ENCODE measurements at places on chromosomes 3 and 15.

- DNase-seq, result no peak
Measured at GRCh38 chr3:58074116-58074715, 66.0 kb downstream of the FLNB start.

GRCh38 chr15:65318870-65319356, 14.4 kb downstream of the RNU5B-1 start:
- peak; percentile 82 for DNase-seq

- no peak for DNase-seq
Measured at GRCh38 chr15:49847423-49848281, 226.8 kb downstream of the DTWD1 start.

DNA sequence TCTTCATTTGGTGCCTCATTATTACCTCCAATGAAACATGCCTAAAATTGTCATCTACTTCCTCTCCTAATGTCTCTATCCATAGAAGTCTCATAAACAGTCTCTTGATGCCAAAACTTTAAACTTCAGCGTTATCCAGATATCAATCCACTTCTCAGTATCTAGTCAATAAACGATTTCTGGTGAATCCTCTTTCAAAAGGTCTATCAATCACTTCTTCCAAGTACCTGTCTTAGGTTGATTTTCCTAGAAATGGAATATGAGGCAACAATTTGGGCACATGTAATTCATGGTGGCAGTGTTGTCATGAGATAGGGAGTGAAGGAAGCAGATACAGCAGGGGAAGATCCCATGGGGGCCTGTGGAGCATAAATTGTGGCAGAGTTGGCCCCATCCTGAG, 348.5 kb upstream of the POU1F1 start:
- DNase-seq, result no peak

DNA sequence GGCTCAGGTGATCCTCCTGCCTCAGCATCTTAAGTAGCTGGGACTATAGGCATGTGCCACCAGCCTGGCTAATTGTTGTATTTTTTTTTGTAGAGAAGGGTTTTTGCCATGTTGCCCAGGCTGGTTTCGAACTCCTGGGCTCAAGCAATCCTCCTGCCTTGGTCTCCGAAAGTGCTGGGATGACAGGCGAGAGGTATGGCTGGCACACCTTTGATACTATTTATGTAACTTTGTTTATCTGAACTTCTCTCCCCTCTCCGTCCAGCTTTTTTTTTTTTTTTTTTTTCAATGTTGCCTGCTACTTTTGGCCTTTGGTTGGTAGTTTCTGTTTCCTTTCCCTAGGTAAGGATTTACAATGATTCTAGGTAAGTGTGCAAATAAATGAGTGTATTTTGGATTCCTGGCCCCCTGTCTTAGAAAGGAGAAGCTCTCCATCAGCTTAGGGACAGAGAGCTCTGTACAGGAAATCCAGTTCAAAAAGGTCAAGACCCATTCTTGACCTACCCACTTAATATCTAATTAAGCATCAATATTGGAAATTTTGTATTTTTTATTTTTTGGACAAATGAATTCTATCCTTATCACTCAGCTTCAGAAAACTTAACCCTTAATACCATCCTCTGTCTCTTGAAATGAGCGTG, 6.8 kb downstream of the ARL6IP5 start:
- DNase-seq, result no peak

GRCh38 chr15:42724276-42724675, 12.7 kb downstream of the CDAN1 start:
- DNase-seq, result no peak

DNA sequence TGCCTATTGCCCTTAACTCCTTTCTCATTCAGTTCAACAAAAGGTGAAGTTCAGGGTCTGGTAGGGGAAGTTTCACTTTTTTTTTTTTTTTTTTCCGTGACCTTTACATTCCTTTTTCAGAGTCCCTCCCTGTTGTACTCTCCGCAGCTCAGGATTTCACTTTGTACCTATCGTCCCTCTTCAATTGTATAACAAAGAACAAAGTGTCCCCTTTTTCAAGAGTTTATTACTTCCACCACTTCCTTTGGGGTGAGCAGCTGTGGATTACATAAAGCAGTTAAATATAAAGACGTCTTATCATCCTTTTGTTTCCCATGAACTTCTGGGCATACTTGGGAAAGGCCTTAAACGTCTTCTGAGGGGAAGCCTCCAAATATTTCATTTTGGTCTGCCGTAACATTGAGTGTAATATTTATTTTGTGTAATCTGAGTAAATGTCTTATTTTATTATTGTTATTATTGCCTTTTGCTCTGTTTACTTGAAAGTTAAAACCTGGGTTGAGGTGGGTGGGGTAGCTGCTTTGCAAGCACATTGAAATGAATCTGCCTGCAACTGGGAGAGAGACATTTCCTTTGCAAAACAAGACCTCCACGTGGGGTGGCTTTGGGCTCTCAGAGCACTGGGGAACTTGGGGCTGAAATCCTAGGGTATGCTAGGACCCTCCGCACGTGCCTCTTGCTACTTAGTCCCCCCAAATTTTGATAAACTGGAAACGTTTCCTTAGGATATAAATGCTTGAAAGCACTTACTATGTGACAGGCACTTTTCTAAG, 169.4 kb downstream of the MCTP2 start:
- no peak for DNase-seq

DNA sequence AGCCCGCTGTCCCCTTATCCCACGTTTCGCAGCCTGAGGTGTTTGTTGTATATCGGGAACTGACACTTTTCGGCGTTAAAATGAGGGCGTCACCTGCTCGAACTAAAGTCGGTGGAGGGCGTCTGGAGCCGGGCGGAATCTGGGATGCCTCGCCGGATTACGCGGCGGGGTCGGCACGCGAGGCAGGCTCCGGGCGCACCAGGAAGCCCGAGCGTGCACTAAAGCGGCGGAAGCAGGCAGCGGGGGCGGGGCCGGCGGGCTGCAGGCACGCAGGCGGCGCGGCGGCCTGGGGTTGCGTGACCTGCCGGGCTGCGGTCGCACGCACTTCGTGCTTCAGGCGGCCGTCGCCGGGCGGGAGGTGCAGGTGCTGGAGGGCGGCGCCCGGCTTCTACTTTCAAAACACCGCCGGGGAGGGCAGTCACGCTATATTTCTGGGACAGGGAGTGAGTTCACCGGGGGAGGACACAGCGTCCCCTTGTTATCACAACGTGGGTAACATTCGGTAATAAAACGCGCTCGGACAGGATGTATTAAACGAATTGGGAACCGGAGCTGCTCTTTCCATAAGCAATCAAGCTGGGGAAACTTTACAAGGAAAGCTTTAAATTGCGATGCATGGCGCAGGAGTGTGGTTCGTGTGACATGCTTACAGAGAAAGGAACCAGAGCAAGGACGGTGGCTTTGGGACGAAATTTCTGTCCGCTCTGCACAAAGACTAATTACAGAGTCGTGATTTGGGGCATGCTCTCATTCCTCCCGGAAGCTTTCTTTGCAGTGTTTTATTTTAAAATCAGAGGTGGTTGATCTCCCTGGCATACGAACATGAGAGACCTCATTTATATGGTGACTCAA, 9.1 kb upstream of the LEKR1 start:
- DNase-seq, result peak; percentile 80

DNA sequence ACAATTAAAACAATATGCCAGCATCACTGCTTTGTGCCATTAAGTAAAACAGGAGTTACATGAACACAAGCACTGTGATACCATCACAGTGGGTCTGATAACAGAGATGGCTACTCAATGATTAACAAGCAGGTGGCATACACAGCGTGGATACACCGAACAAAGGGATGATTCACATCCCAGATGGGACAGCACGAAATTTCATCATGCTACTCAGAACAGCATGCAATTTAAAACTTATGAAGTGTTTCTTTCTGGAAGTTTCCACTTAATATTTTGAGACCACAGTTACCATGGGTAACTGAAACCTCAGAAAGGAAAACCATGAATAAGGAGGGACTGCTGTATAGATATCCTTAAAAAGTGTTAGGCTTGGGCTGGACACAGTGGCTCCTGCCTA, 44.5 kb downstream of the SLC24A1 start:
- DNase-seq, result no peak

GRCh38 chr3:52636673-52637072, 49.0 kb downstream of the PBRM1 start:
- peak; percentile 68 for DNase-seq

Data from WERI-Rb-1 (cell line).